C1 segment of cervical spinal cord (tissue), 14 donors: ENCODE measurements at places on chromosomes 13 and 19.
A peak's percentile ranks its signal among the peaks of the same experiment; 100 is the strongest.

- no peak for DNase-seq
Observed at GRCh38 chr19:35959040-35959967, 23.1 kb downstream of the LRFN3 start.

DNA sequence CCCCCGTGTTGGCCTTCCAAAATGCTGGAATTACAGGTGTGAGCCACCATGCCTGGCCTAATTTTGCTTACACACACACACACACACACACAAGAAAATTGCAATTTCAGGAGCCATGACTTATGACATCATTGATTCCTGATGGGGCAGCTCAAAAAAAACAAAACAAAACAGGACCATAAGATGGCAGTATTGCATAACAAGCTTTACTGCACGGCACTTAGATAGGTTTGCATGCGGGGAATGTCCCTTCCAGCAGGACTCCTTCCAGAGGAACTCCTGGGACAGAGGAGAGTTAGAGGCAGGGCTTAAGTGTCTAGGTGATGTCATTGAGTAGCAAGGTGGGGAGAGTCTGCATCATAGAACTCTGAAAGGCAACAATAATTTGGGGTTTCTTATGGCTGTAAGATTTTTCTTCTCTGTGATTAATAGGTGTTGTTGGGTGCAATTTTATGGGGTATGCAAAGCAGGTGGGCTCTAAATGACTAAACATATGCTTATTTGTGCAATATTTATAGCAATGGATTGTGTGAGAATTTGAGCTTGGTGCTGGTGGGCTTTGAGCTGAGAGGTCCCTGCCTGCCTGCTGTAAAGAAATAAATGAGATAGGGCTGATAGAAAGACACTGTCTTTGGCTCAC is 9.0 kb upstream of the ACSBG2 start:
- DNase-seq, result no peak

DNA sequence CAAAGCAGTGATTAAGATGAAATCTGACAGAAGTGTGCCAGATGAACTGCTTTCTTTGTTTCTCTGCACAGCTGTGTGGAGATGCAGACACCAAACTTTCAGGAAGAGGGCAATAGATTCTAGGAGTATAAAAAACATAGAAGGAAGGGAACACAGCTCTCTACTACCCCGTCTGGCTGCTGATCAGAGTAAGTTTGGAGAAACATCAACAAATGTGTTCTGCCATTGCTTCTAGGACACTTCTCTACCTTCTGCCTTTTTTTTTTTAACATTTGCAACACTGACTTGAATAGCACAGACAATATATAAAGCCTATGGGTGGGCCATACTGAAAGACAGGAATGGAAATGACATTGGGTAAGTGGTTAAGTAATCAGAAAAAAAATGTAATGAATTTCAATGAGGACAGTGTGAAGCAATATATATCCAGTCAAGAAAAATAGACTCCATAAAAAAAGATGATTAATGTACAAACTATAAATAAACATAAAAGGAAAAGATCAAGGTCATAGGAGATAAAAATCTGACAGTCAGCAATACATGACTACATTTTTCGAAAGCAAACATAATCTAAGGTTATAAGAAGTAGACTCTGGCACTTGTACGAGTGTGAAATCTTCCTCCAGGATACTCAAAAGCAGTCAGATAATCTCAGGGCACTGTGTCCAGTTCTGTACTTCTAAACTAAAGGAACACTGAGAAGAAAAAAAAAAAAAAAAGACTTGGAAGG is 21.4 kb downstream of the NUFIP1 start:
- DNase-seq, result no peak

- DNase-seq, result peak; percentile 50
Observed at GRCh38 chr19:574658-575526, 2.5 kb downstream of the BSG start.

GRCh38 chr13:75533861-75534260 is 3.8 kb downstream of the COMMD6 start:
- no peak for DNase-seq

DNA sequence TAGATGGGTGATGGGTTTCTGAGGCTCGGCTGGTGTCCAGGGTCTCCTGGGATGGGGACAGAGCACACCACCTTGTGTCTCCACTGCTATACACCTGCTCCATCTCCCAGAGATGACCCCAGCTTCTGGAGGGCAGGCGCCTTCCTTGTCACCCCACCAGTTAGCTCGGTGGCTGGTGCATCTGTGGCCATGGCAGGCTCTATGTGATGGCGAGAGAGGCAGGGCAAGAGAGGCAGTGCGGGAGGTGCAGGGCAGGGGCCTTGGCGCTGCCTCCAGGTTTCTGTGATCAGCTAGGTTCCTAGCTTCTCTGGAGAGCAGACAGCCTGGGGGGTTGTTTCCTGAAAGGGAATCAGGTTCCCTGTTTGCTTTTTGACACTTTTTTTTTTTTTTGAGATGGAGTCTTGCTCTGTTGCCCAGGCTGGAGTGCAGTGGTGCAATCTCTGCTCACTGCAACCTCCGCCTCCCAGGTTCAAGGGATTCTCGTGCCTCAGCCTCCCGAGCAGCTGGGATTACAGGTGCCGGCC is 69.0 kb upstream of the ZNF536 start:
- no peak for DNase-seq

DNA sequence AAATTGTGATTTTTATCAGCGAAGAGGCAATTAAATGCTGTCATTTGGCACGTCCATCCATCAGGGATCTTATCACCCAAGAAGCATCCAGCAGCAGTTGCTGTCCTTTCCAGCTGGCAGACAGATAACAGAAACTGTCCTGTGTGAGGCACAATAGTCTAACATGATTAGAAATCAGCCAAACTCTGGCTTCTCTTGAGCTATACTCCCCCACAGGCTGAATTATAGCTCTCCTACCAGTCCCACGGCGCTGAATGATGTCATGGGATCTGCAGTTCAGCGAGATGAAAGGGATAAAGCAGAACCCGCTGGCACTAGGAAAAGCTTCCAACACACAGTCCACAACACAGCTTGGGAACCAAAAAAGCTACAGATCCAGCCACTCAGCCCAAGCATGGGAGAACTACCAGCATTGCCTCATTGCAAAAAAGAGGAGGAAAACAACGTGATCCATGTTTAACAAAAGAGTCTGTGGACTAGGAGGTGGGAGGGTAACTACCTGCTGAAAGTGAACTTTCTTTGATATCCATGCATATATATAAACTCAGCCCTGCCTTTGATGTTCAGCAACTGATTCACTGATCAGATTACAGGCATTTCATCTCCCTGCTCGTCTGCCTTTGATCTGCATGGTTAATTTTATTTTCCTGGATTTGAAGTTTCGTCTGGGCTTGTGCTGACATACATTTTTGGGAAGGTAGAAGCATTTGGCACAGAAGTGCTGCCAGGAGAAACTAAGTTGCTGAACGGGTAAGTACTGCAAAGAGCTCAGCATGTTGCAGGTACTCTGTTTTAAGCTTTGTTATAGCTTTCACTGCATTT is at the start of gene TNFRSF19:
TNFRSF19 (plus strand) TSS at position 314 of the 822 bp plus-strand sequence. CDS start 19,772 bp downstream, outside the sequence.
- DNase-seq, result peak; percentile 8

- no peak for DNase-seq
Observed at GRCh38 chr13:94140511-94140910, 339.0 kb downstream of the DCT start.

GRCh38 chr13:29411481-29411880 is 184.0 kb downstream of the SLC7A1 start:
- no peak for DNase-seq

- no peak for DNase-seq
Observed at GRCh38 chr19:13077240-13077639, 25.4 kb downstream of the LYL1 start.

GRCh38 chr19:7783991-7784423 is 21.0 kb downstream of the CLEC4M start:
- DNase-seq, result no peak

DNA sequence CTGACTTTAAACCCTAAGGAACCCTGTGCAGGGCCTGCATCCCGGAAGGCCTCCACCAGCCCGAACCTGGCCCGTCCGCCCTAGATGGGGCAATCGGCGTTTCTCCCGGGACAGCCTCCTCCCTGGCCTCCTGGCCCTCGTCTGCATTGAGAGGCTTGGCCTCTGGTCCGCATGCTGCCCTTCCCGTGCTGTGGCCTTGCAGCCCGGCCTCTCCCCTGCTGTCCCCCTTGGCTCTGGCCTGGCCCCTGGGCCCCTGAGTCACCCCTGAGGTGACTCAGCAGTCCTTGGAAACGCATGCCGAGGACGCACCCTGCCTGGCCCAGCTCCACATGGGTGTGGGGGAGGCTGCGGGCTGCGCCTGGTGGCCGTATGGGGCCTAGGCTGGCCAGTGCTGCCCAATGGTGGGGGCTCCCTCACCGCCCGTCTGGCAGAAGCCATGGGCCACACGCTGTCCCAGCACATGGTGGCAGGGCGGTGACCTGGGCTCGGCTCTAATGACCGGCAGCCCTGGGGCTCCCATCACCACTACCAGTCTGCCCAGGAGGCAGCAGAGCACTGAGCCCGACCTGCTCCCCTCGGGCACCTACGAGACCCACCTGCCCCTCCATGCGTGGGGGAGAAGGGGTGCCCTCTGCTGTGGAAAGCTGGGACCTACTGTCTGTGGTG is 25.7 kb downstream of the SH3GL1 start:
- DNase-seq, result no peak

- peak; percentile 66 for DNase-seq
Observed at GRCh38 chr13:49098198-49098597, 121.9 kb upstream of the MLNR start.

- DNase-seq, result no peak
Observed at GRCh38 chr19:45152504-45153338, 8.1 kb downstream of the NKPD1 start.

DNA sequence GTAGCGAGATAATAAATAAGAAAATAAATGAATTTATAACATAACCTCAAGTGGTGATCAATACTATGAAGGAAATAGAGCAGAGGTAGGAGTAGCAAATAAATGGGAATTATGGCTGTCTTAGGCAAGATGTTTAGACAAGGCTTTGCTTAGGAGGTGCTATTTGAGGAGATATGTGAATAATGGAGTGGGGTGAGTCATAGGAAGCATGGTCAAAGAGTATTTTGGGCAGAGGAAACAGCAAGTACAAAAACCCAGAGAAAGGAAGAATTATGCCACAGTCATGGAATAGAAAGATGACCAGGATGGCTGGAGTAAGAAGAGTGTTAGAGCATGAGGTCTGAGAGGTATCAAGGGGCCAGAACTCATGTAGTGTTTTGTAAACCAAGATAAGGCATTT is 33.6 kb upstream of the LPAR6 start:
- no peak for DNase-seq

DNA sequence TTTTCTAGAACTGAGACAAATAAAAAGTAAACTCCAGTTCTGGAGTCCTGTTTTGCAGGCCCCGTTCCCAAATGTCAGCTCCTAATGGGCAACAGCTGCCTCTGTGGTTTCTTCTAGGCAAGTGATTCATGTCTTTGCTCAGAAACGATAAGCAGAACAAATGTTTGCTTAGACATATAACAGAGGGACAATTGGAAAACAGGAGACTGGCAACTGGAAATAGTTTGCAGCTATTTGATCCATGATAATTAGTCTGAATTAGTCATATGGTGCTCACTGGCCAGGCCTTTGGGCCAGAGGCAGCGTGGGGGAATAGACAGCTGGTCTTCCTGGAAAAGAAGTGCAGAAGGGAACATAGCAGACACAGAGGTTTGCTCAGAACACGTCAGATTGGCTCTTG is 29.2 kb upstream of the TSHZ3 start:
- DNase-seq, result no peak

DNA sequence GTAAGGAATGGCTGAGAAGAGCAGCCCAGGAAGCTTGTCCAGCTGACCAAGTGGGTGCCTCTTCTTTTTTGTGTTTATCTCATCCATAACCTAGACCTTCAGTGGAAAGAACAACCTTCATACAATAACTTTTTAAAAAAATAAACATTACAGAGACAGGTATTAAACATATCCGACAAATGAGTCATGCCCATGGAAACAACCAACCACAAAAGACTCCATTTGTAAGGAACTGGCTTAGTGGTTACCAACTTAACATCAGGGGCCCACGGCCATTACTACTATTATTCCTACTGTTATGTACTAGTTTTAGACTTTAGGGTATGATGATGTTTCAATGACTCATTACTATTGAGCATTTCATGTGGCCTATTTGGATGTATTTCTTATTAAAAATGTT is 191.7 kb upstream of the SERP2 start:
- no peak for DNase-seq

DNA sequence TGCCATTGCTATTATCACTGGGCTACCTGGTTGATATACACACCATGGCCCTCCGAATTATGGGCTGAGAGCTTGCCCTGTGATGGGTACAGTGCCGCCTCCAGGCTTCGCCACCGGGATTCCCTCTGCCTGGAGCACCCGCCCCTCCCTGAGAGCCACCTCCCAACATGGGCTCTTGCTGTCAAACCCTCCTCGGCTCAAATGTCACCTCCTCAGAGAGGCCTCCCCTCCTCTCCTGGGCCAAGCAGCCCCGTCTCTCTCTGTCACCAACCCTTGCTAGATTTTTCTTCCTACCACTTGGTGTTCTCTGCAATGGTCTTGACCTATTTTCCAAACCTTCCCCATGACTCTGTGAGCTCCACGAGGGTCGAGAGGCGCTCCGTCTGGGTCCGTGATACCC is 12.2 kb upstream of the TLE2 start:
- no peak for DNase-seq

- DNase-seq, result no peak
Observed at GRCh38 chr19:57047743-57048142, 72.0 kb upstream of the USP29 start.

DNA sequence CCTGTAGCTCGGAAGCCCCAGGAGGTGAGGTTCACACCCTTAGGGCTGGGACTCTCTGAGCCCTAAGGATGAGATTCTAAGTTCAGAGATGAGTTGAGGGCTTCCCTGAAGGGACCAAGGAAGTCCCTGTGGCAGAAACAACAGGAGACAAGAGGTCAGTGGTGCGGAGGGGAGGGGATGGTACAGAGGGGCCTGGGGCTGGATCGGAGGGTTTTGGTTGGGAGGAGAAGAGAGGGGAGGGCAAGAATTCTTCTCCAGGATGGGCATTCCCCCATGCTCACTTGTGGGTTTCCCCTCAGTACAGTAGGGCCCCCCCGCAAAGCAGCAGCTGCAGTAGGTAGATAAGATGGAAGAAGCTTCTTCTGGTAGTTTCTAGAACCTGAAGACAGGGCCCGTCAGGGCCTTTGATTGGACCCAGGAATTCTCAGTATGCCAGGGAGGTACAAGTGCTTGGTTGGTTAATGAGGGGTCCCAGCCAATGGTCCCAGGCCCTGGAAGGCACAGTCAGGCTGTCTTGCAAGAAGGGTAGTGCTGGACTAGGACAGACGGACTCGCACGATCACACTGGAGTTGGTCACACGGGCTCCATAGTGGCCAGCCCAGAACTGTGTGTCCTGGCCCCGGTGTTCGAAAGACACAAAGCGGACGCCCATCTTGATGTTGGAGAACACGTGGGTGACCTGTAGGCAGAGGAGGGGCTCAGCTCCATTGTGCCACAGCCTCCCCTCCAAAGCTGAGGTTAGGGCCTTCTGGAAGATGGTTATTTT is 7.3 kb downstream of the FBXO27 start:
- no peak for DNase-seq

- DNase-seq, result no peak
Observed at GRCh38 chr13:93386116-93386515, 159.5 kb downstream of the GPC6 start.
